ENCODE measurements at places on chromosomes 13 and 19.

- no peak for DNase-seq
Measured at GRCh38 chr13:94236872-94237271, 242.6 kb downstream of the DCT start.

DNA sequence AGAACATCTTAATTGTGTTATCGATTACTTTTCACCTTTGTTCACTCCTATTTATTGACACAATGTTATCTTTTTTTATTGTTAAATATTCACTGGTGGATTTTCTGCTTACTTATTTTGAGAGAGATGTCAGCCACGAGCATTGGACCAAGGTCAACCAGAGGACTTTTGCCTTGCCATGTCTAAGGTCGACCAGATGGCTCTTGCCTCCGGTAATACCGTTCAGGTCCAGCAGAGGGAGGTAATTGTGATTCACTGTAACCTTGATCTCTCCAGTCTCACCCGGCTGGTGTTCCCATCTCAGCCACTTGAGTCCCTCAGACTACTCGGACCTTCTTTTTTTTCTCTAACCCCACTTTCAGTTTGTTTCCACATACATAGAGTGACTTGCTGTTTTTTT is 1438.1 kb downstream of the UQCRFS1 start:
- DNase-seq: no peak

DNA sequence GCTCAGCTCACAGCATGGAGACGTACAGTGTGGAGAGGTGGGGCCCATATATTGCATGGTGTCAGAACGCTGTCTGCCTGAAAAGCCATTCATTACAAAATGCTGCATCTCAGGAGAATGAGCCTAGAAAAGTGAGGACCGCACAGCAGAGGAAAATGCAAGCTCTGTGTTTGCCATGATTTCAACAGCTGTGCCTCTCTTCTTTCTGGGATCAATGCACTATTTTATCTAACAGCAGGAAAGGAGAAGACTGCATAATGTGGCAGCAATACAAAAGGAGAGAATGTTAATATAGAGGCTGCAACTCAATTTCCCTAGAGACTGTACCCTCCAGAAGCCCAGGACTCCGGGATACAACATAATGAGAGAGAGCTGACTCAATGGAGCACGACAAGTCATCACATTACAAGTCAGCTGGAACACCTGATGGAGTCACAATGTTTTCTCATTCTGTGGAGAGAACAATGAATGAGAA is 368.0 kb downstream of the FGF14 start:
- peak; percentile 29 for DNase-seq

- no peak for DNase-seq
Measured at GRCh38 chr19:6060600-6061375, 49.5 kb downstream of the RFX2 start.

- DNase-seq: no peak
Measured at GRCh38 chr19:35558400-35559280, 4.8 kb downstream of the ATP4A start.

DNA sequence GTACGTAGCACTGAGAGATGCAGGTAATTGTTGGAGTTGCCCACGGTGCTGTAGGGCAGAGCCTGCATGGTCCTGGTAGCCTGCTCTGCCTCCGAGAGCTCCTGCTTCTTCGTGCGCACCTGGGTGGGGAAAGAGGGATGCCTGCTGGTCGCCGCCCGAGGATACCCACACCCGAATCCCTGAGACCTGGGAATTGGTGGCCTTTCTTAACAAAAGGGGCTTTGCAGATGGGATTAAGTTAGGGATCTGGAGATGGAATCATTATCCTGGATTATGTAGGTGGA is 9.4 kb downstream of the C3 start:
- DNase-seq: no peak

DNA sequence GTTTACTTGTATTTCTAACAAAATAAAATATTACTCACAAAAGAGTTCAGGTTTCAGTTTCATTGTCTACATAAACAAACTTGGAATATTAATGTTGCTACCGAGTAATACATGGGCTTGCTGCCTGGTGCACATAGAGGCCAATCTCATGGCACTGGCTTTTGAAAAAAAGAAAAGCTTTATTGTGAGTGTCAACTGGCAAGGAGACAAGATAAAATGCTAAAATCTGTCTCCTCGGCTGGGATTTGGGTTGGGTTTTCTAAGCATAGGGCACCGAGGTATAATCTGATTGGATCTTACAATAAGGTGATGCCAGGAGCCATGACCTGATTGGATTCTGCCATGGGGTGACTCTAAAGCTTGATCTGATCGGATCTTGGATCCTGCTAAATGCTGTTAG is 1519.9 kb upstream of the MIR17HG start:
- DNase-seq: no peak

GRCh38 chr13:86974995-86975328 is 696.2 kb upstream of the SLITRK5 start:
- DNase-seq: no peak

DNA sequence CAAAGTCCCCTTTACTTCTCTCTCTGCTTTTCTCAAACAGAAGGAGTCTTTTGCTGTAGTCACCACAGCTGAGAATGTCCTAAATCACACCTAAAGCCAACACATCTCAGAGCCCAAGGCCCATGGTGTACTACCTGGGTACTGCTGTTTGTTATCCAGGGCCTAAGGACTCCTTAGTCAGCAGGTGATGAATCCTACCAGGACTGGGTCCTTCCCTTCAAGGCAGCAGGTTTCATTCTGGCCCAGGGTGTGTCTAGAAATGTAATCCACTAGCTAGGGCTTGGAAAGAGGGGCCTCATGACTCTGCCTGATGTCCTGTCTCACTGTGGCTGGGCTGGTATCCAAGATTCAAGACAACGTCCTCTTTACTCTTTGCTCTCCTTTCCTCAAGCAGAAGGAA is 36.2 kb upstream of the ENOX1 start:
- DNase-seq: no peak

DNA sequence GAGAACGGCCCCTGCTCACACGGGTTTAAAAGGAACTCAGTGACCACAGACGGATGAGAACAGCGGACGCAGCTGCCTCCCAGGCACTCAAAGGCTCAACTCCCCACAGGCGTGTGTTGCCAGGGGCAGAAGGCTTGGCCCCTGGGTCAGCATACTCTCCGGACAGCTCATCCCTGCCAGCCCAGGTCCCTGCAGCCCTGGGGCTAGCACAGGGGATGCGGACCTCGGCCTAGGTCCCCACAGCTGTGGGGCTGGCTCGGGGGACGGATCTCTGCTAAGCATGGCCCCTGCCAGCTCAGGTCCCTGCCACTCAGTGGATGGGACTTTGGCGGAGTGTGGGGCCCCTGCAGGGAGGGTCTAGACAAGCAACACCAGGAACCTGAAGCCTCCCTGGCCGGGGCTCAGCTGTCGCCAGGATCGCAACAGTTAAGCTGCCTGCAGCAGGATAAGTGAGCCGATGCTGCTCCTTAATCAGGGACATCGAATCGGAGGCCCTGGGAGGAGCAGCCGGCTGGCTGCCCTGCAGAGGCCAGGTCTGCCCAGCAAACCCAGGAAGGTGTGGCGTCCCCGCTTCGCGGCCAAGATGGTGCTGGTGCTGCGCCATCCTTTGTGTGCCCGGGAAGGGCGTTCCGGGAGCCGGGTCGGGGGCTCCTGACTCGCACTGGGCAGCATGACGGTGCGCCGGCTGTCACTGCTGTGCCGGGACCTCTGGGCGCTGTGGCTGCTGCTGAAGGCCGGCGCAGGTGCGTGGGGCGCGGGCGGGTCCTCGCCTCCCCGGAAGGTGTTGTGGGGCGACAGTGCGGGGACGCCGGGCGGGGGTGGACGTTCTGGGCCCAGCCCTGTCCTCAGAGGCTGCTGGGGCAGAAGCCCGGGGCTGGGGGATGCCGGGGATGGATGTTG is 32.5 kb downstream of the MCF2L start:
- peak; percentile 47 for DNase-seq

- DNase-seq: no peak
Measured at GRCh38 chr19:38617764-38618589, at the start of gene MAP4K1. Gene MAP4K1 (minus strand): TSS chr19:38617953. CDS start chr19:38617895, 58 bp downstream.

- DNase-seq: no peak
Measured at GRCh38 chr13:91240341-91240740, 107.1 kb upstream of the MIR17HG start.

DNA sequence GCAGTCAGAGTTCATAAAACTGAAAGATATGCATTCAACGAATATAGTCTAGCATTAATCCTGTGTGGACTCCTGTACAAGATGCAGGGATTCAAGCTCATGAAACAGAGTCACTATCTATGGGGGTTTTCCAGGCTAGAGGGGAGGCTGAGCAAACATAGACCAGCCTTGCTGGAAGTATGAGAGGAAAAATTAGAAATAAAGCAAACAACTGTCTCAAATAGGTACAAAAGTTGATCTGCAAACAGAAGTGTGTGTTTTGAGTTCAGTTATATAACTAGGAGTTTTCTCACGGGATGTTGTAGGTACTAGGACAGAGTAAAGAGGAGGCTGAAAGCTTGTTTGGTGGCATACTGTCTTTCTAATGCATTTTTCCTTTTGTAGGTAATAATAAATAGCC is 8.5 kb upstream of the LGALS14 start:
- no peak for DNase-seq

DNA sequence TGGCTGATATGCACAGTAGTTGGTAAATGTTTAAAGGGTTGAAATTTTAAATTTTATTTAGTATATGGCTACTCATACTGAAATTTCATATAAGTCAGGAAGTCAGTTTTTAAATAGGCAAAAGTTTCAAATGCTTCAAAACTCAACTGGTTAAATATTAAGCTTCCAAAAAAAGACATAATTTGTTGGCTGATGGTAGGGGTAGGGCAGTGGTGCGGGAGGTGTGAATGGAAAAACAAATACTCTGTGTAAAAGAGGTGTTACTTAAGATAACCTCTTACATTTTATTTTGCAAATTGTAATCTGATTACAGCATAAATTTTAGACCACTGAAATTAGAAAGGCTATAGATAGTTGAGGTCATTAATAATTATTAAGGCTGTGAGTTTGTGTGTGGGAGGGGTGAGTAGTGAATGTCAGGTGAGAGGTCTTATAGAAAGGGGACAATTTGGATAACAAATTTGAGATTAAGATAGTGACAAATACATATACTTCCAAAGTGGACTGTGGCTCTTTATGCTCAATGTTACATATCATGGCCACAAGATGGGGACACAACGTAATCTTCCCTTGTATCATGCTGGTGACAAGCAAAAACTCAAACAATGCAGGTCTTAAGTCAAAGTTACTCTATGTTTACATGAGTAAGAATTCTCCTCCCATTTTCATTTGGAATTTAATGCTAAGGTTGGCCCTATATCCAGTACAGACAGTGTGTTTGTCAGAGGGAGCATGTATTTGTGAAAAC is 36.6 kb upstream of the OXGR1 start:
- DNase-seq: no peak

DNA sequence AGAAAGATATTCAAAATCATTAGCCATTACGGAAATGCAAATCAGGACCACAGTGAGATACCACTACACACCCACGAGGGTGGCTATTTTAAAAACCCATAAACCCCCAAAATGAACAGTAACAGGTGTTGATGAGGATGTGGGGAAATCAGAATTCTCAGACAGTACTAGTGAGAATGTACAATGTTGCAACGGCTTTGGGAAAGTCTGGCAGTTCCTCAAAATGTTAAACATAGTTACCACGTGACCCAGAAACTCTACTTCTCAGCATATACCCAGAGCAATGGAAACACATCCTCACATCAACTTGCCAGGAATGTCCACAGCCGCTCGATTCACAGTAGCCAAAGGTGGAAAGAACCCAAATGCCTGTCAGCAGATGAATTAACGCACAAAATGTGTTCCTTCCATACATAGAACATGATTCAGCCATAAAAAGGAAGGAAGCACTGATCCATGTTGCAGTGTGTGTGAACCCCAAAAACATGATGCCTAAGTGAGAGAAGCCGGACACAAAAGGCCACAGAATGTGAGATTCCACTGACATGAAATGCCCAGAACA is 7.0 kb downstream of the PLVAP start:
- no peak for DNase-seq

GRCh38 chr19:54418030-54418929 is 3.0 kb downstream of the TTYH1 start:
- DNase-seq: no peak
